Glomerular endothelial cell (primary cell): ENCODE measurements at places on chromosomes 4 and X. TPM values are rescaled to one million over a fixed set of nuclear protein-coding genes. Genes with fewer than 3 reads are reported as not detected.

DNA sequence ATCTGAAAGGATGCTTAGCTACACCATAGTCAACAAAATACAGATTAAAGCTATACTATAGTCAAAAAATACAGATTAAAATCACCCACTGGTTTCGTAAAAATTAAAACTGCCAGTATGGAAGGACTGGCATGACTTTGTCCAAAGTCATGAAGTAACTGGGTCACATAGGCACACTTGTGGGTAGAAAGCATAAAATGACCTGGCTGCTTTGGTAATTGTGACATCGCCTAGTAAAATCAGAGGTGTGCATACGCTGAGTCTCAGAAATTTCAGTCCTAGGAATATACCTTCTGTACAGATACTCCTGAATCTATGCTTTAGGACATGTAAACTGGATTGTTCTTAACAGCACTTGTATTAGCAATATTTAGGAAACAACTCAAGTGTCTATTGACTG lies 28.1 kb downstream of the CLNK start:
- no peak for DNase-seq

Gene GPR78
- total RNA-seq, result not detected in 2 replicates

Gene UGT2B17
- not detected in 2 replicates for total RNA-seq

- DNase-seq, result peak; percentile 9
Observed at GRCh38 chrX:115058276-115058675, 40.9 kb upstream of the IL13RA2 start.

- DNase-seq, result no peak
Observed at GRCh38 chr4:1802151-1802715, 9.1 kb downstream of the FGFR3 start.

DNA sequence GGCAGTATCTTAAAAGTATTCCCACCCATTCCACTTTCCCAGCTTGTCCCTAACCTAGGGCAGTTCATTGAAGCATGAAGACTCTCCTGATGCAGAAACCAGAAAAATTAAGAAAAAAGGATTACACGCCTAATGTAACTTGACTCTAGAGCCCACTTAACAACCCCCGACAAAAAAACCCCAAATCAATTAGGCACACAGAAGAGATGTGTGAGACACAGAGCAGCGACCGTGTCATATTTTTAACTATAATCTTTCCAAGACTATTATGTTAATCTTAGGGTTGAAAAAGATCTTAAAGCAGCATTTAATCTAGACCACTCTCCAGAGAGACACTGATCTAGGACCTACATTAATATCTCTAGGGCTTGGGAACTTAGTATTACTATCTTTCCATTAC lies 1.3 kb downstream of the YTHDC1 start:
- DNase-seq, result no peak

Gene BEX3
- total RNA-seq, result 236 and 239 TPM in 2 replicates

Gene CENPVL2
- total RNA-seq, result not detected in 2 replicates

DNA sequence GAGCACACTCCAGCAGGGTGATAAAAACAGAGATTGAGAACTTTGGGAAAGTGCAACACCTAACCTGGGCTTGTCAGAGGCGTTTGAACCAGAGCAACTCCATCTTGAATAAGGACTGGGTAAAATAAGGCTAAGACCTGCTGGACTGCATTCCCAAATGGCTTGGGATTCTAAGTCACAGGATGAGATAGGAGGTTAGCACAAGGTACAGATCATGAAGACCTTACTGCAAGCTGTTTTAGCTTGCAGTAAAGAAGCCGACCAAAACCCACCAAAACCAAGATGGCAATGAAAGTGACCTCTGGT lies 43.9 kb downstream of the SCFD2 start:
- no peak for DNase-seq

Gene SSX4B
- total RNA-seq, result not detected in 2 replicates

DNA sequence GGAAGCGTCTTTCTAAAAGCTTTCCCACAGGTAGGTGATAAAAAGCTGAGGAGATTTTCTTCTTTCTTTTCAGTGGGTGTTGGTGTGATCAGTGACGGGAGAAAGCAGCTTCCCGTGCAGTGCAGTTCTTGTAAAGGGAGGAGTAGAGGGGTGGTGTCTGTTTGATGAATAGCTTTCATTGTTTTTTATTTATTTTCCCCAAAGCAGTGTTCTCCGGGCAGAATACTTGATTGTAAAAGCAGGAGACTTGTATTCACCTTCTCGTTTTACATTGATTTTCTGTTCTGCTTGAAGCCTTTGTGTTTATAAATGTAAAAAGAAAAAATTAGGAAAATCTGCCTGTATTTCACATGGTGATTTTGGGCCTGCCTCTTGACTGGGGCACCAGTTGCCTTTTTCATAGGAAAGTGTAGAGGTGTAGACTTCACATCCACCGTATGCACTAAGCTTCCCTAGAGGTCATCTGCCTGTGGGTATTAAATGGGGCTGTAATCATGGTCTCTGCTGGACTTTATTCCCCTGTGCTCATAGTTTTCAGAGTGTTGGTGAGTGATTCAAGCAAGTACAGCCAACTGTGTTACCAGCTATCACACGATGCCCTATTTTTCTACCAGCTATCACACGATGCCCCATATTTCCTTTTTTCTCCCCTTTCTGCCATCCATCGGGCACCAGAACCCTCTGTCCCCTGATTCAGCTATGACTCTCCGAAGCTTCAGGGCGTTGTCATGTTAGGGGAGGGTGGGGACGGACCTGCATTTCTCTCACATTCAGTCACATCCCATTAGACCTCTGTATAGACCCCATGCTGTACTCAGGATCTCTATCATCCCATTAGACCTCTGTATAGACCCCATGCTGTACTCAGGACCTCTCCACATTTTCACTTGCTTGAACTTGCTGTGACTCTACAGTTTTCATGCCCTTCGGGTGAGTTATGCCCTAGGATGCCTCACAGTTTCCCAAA lies 526.5 kb downstream of the TRIML1 start:
- DNase-seq, result no peak

Gene HDX
- 6.8 and 9.6 TPM in 2 replicates for total RNA-seq

DNA sequence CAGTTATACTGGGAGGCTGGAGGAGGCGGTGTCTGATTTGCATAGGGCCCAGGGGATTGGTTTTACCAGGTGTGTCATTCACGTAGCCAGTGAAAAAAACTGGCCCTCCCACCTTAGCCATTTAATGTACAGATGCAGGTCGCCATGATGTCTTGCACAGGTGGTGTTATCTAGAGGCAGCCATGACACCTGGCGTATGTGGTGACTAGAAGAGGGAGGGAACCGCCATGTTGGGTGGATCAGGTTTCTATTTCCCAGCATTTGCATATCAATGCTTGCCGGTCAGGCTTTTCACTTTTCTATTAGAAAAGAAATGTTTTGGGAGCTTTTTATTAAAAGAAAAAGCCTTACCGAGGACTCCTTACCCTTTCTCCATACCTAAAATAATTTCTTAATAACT lies 523.4 kb downstream of the ADGRL3 start:
- no peak for DNase-seq

- DNase-seq, result no peak
Observed at GRCh38 chrX:41881166-41881565, 42.2 kb downstream of the CASK start.

- DNase-seq, result no peak
Observed at GRCh38 chrX:154515090-154515965, 704 bp downstream of the FAM3A start.

- DNase-seq, result no peak
Observed at GRCh38 chr4:31124008-31124585, 403.9 kb downstream of the PCDH7 start.

Gene DCAF8L2
- not detected in 2 replicates for total RNA-seq

DNA sequence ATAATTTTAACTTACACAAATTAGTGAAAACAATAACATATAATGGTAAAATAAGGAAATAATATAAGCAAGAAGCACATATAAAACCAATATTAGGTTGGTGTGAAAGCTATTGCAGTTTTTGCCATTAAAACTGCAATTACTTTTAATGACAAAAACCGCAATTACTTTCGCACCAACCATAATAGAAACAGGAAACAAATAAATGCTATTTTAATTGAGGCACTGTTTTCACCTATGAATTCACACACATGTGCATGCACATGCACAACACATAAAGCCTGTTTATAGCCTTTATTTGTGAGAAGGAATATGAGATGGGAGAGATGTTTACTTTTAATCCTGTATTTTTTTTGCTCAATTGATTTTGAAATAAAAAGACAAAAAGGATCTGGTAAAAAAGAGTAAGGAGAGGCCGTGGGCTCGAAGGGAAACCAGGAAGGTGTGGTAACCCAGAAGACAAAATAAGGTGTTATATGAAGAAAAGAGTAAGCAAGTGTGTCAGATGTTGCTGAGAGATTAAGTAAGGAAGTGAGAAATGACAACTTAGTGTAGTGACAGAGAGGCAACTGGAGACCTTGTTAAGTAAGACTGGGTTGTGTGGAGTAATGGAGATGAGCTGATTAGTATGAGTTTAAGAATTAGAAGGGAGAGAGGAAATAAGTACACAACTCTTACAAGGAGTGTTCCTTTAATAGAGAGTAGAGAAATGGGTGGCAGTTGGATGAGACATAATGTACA lies 69.0 kb downstream of the KLHL13 start:
- no peak for DNase-seq

DNA sequence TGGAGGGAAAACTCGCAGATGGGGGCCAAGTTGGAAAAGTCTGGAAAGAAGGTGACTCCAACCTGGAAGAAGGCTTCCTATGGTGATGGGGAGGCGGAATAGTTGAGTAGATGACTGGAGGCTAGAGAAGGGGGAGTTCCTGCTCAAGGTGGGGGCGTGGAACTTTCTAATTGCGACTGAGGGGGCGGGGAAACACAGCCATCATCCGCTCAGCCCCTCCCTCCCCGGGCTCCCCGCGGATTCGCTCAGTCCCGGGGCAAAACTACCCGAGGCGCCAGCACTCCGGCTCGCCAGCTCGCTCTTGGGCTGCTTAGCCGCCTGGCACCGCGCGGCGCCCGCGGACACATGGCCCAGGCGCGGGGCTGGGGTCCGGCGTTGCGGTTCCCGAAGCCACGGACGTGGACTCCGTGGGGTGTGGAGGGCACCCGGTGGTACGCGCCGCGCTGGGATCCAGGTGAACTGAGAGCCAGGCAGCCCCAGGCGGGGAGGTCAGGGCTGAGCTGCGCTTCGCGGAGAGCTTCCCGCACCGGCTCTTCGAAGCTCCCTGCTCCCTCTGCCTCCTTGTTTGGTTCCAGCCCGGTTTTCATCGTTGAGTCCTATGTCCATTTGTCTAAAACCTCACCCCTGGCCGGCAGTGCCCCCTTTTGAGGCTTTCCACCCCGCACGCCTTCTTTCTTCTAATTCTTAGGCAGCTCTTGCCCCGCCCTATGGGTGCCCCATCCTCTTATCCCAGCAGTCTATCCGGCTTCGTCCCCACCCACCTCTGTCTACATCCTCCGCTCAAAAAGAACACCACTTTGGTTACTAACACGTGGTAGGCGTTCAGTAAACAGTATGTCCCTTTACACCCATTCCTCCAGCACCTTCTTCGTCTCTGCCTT lies 38.9 kb downstream of the STARD8 start:
- DNase-seq, result no peak

DNA sequence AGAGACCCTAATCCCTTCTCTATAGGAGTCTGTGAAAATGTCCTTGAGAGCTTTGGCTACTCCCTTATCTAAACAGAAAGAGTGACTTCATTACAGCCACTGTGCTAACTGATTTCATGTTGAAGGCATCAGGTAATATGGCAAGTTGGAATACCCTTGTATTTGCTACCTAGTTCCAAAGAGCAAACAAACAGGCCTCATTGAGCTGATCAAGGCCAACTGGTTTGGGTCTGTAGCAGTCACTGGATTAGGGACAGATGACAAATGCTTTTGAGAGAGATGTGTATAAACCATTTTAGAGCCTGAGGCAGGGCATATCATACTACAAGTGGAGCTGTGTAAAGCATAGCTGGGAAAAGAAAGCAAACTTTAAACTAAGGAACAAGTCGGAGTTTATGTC lies 22.9 kb upstream of the PDLIM5 start:
- no peak for DNase-seq

- no peak for DNase-seq
Observed at GRCh38 chrX:134688839-134689238, 30.6 kb upstream of the PLAC1 start.

- no peak for DNase-seq
Observed at GRCh38 chr4:37881811-37882210, 9.1 kb upstream of the TBC1D1 start.

Gene ZNF157
- not detected in 2 replicates for total RNA-seq
